ENCODE measurements at places on chromosomes 6 and 20. TPM values are rescaled to one million over a fixed set of nuclear protein-coding genes. Genes with fewer than 3 reads are reported as not detected.

Gene AARS2
- total RNA-seq = 16.3 TPM

Gene LY6G6C
- not detected for total RNA-seq

DNA sequence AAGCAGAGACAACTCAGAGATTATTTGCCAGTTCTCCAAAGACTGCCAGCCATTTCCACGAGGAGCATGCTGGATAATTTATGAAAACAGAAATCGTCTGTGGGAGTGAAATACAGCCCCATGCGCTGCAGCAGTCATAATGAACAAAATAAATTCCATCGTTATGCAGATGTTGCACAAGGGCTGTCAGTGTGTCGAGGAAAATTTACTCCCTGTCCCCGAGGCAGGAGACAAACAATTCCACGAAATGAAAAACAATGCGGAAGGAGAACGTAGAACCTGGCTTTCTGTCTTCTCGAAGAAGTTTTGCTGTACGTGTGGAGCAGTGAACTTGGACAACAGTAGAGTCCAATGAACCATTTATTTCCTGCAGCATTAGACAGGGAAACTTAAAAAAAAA, 399.4 kb downstream of the CD83 start:
- DNase-seq = no peak
- H3K36me3 ChIP-seq = no peaks in the 10 kb centered on the region
- H3K27ac ChIP-seq = no peak overlapping the region
- no peak overlapping the region for H3K4me3 ChIP-seq
- H3K27me3 ChIP-seq = no peaks in the 10 kb centered on the region
- H3K4me1 ChIP-seq = no peaks in the 10 kb centered on the region

DNA sequence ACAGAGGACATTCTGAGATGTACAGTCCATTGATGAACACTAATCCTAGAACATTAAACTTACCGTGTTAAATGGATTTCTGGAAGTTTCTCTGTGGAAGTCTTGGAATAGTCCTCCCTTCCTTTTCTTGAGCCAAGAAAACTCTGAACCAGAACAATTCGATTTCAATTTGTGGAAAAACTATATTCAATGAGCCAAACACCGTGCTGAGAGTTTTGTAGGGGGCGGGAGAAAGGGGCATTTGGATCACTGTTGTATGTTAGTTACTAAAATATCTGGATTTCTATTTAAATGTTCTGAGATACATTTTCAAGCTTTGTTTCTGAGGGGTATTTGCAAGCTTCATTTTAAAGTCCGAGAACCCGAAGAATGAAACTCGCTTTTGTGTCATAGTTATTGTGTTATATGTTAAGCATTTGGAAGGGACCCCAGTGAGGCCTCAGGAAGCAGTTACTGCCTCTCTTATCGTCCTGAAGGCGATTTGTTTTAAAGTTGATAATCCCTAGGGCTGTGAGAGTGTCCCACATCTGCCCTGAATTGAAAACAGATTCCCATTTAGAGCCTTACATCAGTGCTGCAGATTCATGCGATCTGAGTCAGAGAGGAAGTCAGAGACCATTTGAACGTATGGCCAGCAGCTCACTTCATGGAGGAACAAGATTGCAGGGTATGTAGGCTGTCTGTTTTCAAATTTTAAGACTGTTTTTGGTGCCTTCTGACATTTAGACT, 70.8 kb upstream of the SASH1 start:
- no peak overlapping the region for H3K27ac ChIP-seq
- 0 out of 2 replicates have a peak, but pooled peaks cover 3% of the 10 kb centered on the region for H3K4me1 ChIP-seq
- H3K36me3 ChIP-seq = no peaks in the 10 kb centered on the region
- H3K4me3 ChIP-seq = no peak overlapping the region
- DNase-seq = no peak

DNA sequence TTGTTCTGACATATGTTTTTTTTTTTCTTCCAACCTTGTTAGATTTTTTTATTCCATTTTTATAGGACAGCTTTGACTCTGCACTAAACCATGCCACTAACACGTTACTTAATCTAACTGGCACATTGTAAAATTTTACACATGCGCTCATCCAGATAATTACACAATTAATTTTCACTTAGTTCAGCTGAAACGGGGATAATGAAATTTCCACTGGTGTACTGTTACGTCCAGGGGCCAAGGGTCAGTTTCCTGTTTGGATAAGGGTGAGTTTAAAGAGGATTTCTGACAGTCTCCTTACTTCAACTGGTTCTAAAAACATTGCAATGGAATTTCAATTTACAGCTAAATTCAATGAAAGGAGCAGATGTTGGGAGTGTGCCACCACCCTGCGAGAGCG, 221.8 kb upstream of the CEP162 start:
- peaks cover 6% of the 10 kb centered on the region for H3K4me1 ChIP-seq
- no peaks in the 10 kb centered on the region for H3K36me3 ChIP-seq
- H3K4me3 ChIP-seq = no peak overlapping the region
- H3K27ac ChIP-seq = no peak overlapping the region
- H3K27me3 ChIP-seq = no peaks in the 10 kb centered on the region
- DNase-seq = peak; percentile 9

- no peak overlapping the region for H3K27ac ChIP-seq
- no peaks in the 10 kb centered on the region for H3K4me1 ChIP-seq
- DNase-seq = no peak
- no peaks in the 10 kb centered on the region for H3K36me3 ChIP-seq
- H3K27me3 ChIP-seq = no peaks in the 10 kb centered on the region
Measured at GRCh38 chr6:170048615-170049256, 242.1 kb downstream of the DLL1 start.

GRCh38 chr6:12490351-12490903, 200.3 kb downstream of the EDN1 start:
- DNase-seq = no peak
- no peaks in the 10 kb centered on the region for H3K36me3 ChIP-seq
- H3K4me1 ChIP-seq = no peaks in the 10 kb centered on the region
- H3K27me3 ChIP-seq = no peaks in the 10 kb centered on the region
- H3K27ac ChIP-seq = no peak overlapping the region
- no peak overlapping the region for H3K4me3 ChIP-seq

DNA sequence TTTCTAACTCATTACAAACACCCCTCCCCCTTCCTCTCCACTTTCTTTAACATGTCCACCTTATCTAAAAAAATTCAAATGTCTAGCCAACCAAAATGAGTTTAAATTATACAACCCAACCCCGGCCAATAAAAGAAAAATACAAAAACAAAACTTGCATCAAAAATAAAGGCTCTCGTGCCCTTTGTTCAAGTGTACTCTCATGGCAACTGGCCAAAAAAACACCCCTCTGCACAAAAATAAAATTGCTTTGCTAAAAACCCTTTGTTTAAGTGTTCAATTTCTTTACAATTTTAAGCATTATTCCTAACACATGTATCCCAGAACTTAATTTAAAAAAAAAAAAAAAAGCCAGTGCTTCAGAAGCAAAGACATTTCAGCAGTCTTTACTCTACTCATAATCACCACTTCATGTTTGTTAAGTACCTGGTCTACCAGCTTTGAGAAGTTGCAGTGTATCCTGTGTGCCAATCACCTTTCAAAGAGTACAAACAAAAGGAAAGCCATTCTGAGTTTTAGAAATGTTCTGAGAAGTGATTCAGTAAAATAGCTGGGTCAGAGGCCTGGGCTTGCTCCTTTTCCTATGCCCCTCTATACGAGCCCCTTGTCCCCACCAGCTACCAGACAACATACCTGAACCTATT, 87.5 kb downstream of the MDN1 start:
- no peaks in the 10 kb centered on the region for H3K27me3 ChIP-seq
- H3K27ac ChIP-seq = no peak overlapping the region
- H3K36me3 ChIP-seq = peaks cover 62% of the 10 kb centered on the region
- no peak overlapping the region for H3K4me3 ChIP-seq
- no peaks in the 10 kb centered on the region for H3K4me1 ChIP-seq

DNA sequence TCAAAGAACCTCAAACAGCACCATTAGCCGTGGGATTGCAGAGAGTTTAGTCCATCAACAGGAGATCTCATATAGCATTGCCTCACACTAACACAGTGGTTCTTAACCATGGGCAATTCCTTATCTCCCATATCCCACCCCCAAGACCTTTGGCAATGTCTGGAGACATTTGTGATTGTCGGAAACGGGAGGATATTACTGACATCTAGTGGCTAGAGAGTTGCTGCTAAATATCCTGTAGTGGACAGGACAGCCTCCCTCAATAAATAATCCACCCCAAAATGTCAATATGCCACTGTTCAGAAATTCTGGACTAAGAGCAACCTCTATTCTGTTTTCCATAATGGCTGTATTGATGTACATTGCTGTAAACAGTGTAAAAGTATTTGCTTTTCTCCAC, 210.1 kb upstream of the CCN2 start:
- H3K36me3 ChIP-seq = no peaks in the 10 kb centered on the region
- no peak overlapping the region for H3K27ac ChIP-seq
- DNase-seq = peak; percentile 54
- H3K4me3 ChIP-seq = no peak overlapping the region

Data from SJCRH30 (cell line).